Bronchial epithelial cell (primary cell): ENCODE measurements at places on chromosomes 5 and 9. TPM values are rescaled to one million over a fixed set of nuclear protein-coding genes. Genes with fewer than 3 reads are reported as not detected.

DNA sequence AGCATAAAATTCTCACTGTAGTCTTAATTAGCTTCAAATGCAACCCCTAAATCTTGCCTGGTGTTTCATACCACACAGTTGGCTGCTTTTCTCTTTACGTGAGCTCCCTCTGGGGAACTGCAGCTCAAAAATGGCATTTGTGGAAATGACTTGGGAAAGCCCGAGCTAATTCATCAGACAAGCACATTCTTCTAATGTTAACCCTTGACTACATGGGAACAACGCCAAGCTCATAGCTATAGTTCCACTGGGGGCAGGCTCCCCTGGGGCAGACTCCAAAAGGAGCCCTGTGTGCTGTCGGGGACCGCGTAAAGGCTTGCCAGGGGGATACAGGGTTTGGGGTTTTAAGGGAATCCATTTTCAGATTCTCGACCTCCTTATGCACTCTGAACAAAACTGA, 301.4 kb upstream of the DAP start:
- DNase-seq: no peak

GRCh38 chr9:126204197-126204596, 122.4 kb upstream of the MVB12B start:
- no peak for DNase-seq

GRCh38 chr5:121987685-121988073, 25.9 kb downstream of the SRFBP1 start:
- DNase-seq: no peak

DNA sequence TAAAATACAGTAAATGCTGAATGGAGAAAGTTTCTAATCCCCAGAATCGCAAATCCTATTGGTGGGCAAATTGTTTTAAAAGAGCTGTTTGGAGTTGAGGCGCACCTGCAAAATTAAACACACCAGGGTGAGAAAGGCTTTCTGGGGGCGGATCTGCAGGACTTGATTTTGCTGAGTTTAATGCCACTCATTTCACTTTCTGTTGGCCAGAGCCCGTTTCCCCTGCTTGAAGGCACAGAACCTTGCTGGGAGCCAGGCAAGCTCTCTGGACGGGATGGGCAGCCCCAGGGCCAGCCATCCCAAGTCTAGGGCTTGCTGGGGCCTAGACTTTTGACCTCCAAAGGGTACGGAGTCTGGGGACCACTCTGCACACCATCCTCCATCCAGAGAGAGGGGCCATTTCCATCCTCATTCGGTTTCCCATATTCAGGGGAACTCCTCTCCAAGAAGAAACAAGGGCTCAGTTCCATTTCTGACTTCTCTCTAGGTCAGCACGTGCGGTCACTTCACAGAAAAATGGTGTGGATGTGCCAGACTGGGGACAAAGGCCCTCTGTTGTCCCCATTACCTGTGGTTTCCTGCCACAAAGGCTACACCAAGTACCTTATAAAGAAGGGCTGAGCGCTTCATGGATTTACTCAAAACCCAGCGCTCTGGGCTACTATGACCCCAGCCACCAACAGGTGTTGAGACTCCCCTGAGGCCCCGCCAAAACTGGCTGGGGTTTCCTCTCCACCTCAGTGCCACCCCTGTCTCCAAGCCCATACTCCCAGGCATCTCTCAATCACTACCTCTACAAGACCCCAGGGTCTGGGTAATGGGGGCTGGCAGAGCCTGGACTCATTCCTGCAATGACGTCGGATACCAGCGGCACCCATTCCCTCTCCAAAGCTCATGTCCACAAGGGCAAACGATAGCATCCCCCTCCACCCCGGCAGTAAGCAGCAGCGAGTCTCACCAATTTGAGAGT, 170.0 kb downstream of the AUH start:
- no peak for DNase-seq

The DIRAS2 gene
- total RNA-seq: under 0.01 TPM in 1 of 2 replicates, not detected in the other

DNA sequence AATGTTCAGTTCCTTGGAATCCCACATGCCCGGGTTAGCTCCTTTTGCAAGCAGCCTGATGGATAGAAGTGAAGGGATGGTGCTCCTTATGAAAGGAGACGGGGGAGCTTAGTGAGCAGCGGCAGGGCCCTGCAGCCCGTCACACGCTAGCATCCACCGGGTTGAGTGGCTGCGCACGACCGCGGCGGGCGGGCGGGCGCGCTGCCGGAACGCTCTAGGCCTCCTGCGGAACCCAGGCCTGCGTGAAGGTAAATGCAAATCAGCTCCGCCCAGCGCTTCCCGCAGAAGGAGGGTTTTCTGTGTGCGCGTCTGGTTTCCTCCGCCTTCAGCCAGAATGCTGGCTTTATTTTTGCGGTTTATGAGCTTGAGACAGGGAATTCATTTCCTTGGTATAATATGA, 19.8 kb downstream of the IL12B start:
- DNase-seq: peak; percentile 51

DNA sequence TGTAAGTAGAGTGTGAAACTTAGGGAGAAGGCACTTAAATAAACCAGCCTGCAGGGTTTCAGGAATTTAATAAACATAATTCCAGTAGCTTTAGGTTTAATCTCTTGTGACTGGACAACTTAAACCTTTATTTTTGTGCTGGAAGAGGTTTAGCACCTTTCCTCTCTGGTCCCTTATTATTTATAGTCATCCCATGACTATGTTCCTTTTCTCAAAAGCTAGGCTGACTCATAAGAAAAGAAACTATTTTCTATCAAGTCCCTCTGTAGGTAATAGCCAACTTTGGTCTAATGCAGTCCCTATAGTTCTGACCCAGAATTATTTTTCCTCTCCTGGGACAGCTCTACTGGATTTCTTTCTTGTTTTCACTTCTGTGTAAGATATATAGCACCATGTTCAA, 588.9 kb downstream of the NR2F1-AS1 start:
- DNase-seq: peak; percentile 8

- DNase-seq: no peak
Measured at GRCh38 chr9:122367065-122367464, 3.8 kb upstream of the PTGS1 start.

DNA sequence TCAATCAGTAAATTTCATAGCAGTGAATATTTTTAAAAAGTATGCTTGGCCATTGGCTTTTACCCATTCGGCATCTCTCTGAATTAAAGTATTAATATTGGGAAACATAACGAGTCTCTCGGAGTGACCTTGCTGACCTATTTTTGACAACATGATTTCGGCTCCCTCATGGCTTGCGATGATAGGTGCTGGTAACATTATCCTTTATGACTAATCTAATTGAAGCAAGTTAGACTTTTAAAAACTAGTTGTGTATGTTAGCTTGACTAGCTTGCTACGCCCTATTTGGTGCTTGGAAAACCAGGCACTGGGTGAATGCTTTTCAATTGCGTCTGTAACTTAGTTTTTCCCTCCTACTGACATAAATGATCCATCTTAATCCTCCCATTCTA, 1.1 kb downstream of the ZNF366 start:
- DNase-seq: no peak

The ADAMTSL2 gene
- total RNA-seq: not detected in 2 replicates

The ANKRD18B gene
- 5.8 and 6.0 TPM in 2 replicates for total RNA-seq

DNA sequence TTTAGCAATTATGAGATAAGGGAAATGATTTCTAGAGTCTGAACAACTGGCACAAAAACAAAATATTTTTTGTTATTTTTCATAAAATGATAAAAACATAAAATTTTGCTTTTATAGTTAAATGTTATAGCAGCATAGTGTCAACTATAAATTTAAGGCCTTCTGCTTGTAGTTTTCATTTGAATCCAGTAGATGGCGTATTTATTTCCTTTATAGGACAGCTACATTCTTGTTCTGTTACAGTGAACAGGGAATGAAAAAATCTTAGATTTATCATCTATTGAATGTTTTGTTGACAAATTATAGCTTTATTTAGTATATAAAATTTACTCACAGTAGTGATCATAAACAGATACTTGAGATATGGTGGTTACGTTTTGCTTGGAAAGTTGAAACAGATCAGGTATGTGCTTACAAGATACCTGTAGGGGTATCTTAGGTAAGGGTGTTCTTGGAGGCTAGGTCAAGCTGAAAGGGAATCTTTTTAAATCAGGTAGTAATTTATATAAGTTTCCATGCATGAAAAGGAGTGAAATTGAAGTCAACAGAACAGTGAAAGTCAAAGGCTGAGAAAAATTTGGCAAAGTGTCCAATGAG, 239.3 kb upstream of the GRIN3A start:
- peak; percentile 39 for DNase-seq

- no peak for DNase-seq
Measured at GRCh38 chr5:102241809-102242421, 54.2 kb downstream of the SLCO4C1 start.

GRCh38 chr9:96122751-96123150, 179.2 kb downstream of the HSD17B3 start:
- peak; percentile 26 for DNase-seq

GRCh38 chr5:82591021-82591515, 312.9 kb upstream of the RPS23 start:
- DNase-seq: peak; percentile 74

- peak; percentile 65 for DNase-seq
Measured at GRCh38 chr5:157312492-157312891, 46.6 kb downstream of the CYFIP2 start.

DNA sequence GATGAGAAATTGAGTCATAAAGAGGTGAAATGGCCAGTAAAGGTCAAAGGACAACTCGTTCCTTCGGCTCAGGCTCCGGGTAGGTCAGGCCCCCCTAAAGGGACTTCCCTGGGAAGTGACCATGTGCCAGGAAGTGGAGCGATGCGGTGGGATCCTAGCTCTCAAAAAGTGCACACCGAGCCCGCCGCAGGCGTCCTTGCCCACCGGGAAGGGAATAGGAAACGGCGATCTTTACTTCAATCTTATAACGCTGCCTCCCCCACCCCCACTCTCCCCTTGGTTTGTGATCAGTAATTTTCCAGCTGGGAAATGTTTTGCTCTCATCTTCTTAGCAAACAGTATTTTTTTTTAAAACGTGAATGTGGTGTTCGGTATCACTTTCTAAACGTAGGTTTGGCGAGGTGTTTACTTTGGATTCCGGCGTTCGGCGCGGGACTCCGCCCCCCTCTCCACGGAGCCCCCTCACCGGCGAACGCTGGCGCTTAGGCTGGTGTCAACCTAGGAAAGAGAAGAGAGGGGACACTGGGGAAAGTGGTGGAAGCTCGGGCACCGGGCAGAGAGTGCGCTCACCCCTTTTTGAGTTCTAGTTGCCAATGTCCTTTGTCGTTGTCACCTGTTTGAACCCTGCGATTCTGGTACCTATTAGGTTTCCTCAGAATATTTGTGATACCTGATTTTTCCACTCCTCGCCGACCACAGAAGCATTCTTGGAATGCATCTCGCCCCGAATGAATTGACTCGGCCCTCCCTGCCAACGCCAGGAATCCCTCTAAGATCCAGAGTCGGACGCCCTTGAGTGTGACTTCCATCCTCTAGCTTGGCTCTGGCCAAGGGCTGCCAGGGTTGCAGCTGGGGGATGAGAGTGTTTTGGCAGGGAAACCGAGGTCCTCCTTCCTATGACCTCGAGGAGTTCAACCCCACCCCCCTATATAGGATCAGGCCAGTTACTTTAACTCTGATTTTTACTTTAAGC, 1.8 kb upstream of the KLF4 start:
- DNase-seq: no peak

GRCh38 chr5:87020099-87020934, 247.4 kb upstream of the RASA1 start:
- DNase-seq: peak; percentile 12

DNA sequence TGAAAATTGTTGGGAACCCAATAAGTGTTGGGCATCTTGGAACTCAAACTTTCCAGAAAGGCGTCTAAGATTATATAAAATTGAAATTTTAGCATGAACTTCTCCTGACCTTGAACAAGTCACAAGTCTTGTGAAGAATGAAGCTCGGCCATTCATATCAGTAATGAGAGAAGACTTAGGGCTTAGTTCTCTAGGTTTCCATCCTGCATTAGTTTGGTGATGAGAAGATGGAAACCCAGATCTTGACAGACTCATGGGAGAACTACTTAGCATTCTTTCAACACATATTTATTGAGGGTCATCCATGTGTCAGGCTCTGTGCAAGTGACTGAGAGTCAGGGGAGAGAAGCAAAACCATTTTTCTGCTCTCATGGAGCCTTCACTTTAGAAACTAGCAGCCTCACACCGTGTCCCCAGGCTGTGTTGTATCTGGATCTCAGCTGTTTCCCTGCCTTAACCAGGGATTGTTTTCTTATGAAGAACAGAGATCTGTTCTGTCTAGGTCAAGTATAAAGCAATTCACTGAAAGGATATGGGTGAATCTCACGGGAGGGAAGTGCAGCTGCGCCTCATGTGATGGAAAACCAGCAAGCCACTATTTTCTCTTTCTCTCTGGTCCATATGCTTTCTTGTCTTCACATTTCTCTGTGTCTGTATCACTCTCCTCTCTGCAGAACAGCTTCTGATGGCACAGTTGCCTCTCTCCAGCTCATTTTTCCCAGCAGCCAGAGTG, 3.4 kb downstream of the GARNL3 start:
- no peak for DNase-seq

The SHB gene
- 14.5 and 16.6 TPM in 2 replicates for total RNA-seq

DNA sequence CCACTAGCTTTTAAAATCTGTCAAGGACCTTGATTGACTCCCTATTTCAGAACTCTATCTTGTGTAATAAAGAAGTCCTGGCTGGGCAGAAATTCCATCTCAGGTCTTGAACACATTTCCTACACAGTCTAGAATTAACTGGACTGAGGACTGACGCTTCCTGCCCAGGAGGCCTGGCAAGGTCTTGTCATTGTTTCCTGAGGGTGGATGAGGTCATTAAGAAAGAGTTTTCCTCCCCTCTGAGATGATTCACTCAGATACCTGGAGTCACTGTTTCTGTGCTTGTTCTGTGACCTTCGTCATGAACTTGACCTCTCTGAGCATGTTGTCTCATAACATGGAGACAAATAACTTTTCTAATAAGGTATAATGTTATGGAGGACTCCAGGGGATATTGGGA, 10.0 kb downstream of the MTAP start:
- DNase-seq: peak; percentile 95

The MEF2C gene
- under 0.01 and 0.26 TPM in 2 replicates for total RNA-seq

The ZNF300 gene
- 3.1 and 4.7 TPM in 2 replicates for total RNA-seq

The RIC1 gene
- total RNA-seq: 32.8 and 34.2 TPM in 2 replicates

- peak; percentile 76 for DNase-seq
Measured at GRCh38 chr5:65483546-65484346, 2.0 kb upstream of the ADAMTS6 start.

- DNase-seq: no peak
Measured at GRCh38 chr5:107538805-107539445, 131.8 kb downstream of the EFNA5 start.

The AK1 gene
- 19.0 and 54.0 TPM in 2 replicates for total RNA-seq

The IL4 gene
- not detected in 2 replicates for total RNA-seq

DNA sequence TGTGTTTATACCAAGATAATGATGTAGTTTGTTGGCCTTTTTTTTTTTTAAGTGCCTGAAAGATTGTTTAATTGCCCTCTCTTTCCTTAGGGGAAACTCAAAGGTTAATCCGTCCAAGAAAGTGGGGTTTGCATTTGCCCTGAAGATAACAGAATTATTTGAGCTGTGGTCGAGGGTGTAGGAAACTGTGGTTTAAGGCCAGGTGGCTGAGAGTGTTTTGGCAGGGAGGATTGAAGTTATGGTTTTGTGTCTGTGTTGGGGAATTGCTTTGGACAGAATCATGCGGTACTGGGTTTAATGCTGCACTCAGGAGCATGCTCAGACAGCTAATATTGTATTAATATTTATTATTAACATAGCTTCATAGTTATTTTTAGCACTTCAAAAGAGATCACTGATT, 509.8 kb downstream of the EBF1 start:
- DNase-seq: no peak

- no peak for DNase-seq
Measured at GRCh38 chr9:134302130-134302817, 24.0 kb upstream of the RXRA start.
